ENCODE measurements at places on chromosomes 5 and 9.
A peak's percentile ranks its signal among the peaks of the same experiment; 100 is the strongest.

DNA sequence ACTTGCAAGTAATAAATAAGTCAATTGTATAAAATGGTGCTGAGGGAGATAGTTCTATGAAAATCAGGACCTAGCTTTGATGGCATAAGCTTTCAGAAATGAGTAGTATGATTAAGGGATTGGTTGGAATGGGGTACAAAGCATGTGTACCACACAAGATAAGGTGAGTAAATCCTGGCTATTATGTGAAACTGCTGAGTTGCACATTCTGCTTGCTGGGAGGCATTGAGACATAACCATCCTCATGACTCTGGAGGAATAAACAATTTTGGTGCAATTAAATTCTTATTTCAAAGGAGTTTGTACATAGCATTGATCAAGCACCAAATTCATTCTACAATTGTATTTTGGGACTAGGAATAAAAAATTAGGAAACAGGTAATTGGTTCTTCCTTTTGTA lies 755.2 kb upstream of the ACO1 start:
- DNase-seq, result no peak

GRCh38 chr5:67092535-67092934 lies 104.1 kb downstream of the CD180 start:
- DNase-seq, result no peak

DNA sequence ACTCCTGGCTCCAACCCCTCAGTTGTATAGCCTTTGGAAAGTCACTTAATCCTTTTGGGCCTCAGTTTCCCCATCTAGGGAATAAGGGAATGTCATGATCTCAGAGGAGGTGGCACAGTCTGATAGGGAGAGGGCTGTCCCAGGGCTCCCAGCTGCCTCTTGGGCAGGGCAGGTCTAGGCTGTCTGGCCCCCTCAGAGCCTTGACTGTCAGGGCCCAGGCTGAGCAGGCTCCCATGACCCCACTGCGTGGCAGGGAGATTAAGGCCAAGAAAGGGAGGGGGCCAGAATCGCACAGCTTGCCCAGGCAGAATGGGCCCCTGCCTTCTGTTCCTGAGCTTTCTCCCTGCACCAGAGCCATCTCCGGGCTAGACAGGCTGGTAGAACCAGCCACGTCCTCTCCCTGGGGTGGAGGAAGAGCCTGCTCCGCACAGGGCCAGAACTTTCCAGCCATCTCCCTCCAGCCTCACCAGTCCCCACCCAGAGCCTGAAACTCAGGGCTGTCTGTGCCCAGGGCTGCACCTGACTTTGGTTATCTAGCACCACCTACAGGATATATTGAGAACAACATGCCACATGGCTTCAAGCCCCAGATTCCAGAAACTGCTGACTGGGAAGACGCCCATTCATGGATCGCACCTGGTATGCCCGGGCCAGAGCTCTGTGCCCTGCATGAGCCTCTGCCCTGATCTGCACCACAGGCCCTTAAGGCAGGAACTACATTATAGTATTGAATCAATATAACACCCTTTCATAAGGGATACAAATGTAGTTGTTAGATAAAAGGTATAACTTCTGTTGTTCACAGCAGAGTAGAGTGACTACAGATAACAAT lies 32.1 kb downstream of the NAIF1 start:
- peak; percentile 57 for DNase-seq

GRCh38 chr5:136052692-136053335 lies 24.0 kb downstream of the TGFBI start:
- DNase-seq, result no peak

GRCh38 chr5:144698484-144698883 lies 527.8 kb downstream of the KCTD16 start:
- no peak for DNase-seq

- no peak for DNase-seq
Measured at GRCh38 chr9:110767559-110768063, 99.0 kb downstream of the MUSK start.

DNA sequence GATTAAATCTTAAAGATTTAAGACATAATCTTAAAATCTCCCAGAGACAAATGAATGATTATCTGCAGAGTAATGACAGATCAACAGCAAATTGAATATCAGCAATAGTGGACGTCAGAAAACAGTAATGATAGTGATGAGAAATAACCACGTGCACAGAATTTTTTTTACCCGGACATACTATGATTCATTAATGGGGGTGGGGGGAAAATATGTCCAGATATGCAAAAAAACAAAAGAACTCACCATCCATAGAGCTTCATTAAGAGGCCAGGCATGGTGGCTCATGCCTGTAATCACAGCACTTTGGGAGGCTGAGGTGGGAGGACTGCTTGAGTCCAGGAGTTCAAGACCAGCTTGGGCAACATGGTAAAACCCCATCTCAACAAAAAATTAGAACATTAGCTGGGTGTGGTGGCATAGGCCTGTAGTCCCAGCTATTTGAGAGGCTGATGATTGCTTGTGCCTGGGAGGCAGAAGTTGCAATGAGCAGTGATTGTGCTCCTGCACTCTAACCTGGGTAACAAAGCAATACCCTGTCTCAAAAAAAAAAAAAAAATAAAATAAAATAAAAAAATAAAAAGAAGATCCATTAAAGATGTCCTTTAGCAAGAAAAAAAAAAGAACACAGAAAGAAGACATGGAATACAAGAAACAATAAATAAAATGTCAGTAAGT lies 30.9 kb upstream of the SHOC1 start:
- no peak for DNase-seq

DNA sequence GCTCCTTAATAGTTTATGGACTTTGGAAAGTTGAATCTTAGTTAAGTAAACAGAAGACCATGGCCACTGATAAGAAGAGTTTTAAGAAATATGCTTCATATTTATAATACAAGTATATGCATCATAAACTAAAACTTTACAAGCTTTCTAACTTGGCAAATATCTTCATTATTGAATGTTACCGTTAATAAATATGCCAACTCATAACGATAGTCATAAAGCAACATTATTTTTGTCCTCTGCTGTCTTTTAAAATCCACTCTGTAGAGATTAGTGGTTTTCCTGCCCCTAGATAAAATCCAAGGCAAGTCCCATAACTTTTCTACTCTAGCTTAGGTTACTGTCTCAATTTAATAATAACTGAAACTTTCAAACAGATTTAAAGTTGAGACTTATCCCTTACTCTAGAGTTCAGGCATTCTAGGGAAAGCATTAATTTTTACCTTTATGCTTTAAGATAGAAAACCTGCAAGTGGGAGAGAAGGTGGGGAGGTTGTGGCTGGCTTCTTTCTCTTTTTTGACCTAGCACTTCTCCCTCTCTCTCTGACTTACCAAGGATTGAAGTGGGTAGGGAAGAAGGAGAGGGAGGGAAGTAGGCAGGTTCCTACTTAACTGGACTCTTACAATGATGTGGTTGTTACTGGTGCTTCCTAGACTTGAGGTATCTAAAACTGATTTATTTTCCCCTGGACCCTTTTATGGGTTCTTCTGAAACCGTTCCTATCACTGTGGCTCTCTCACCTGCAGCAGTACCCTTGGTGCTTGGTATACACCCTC lies 29.6 kb downstream of the RNF145 start:
- DNase-seq, result no peak

DNA sequence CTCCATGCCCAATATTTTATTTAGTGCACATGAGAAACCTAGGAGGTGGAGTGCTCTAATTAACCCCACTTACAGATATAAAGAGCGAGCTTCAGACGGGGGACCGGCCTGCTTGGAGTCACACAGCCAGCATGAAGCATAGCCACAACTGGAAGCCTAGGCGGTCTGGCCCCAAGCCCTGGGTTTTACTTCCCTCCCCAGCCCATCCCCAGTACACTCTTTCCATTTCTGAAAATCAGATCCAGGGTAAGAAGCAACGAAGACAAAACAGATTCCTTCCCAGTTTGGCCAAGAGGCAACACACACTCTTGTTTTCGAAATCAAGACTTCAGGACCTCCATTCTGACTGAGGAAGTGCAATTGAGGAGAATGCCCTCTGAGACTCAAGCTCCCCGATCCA lies 27.1 kb downstream of the KCNMB1 start:
- no peak for DNase-seq

- DNase-seq, result no peak
Measured at GRCh38 chr5:138784590-138784989, 31.4 kb downstream of the CTNNA1 start.

- no peak for DNase-seq
Measured at GRCh38 chr9:278651-279050, 64.0 kb downstream of the DOCK8 start.

GRCh38 chr5:139565411-139566305 lies 4.5 kb downstream of the UBE2D2 start:
- DNase-seq, result no peak

DNA sequence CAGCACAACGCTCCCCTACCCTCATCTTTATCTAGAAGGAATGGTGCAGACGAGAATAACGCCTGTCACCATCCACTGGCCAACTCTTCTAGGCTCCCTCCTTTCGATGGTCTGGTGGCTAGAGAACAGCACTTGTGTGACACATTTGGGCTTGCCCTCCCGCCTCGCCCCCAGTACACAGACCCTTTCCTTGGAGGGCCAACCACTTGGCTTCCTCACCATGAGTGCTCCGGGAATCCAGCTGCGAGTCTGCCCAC lies 1.4 kb downstream of the GNAQ start:
- DNase-seq, result no peak

- DNase-seq, result no peak
Measured at GRCh38 chr5:72472031-72472430, 35.2 kb downstream of the ZNF366 start.

DNA sequence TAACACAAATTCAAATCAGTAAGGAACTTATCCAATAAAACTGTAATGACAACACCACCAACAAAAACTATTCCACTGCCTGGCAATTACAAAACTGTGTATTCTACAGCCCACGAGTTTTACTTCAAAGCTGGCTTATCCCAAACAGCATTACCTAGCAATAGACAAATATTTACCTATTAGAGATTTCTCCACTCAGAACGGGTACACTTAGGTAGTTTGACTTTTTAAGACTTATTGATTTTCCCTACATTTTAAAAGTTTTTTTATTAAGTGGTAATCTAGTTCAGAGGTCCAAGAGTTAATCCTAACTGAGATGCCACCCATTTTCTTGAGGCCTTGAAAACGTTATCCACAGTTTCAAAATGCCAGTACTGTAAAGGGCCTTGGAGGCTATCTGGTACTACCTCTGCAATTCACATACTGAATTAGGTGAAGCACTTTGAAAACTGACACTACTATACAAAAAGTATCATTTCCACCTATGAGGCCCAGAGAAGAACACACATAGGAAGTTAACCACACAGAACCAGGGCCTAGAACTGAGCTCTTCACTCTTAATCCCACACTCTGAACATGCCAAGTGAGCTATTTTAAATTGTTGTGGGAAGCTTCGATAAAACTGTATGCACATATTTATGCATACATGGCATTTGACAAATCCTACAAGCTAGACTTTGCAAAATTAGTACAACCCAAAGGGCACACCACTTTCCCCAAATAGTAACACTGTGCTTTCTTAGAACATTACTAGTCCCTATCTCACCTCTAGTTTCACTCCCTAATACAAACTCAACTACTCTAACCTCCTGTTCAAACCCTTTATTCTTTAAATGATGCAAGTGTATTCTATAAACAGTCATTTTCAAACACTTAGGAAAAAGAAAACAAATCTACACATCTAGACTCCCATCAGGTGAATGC lies 2.1 kb downstream of the NADK2 start:
- no peak for DNase-seq

GRCh38 chr5:166102947-166103346 lies 2188.5 kb upstream of the WWC1 start:
- no peak for DNase-seq

DNA sequence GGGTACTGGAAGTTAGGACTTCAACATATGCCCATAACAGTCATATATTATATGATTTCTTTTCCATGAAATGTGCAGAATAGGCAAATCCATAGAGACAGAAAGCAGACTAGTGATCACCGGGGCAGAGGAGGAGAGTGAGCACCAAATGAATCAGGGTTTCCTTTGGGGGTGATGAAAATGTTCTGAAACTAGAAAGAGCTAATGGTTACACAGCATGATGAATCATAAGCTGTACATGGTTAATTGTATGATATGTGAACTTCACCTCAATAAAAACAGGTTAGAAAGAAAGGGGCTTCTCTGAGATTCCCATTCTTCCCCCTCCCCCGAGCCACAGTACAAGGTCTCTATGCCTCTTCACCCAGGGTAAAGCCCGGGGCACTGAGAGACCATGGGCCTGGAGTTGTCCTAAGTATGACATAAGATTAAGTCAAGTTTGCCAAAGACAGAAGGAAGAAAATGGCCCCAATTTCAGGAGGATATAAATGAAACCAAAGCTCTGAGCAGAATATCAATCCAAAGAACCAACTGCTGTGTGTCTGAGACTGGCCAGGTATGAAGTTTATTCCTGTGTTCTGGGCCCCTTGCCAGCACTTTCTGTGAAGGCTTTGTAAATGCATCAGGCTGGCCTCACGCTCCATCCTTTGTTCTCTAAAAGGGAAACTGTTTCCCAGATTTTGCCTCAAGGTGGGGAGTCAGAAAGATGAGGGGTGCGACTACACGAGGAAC lies 243.8 kb downstream of the CDK5RAP2 start:
- DNase-seq, result no peak

GRCh38 chr5:54835647-54836046 lies 149.7 kb downstream of the ESM1 start:
- no peak for DNase-seq

GRCh38 chr9:134661791-134662142 lies 20.2 kb downstream of the COL5A1 start:
- DNase-seq, result no peak

- DNase-seq, result no peak
Measured at GRCh38 chr5:96942911-96943310, 7.0 kb downstream of the LNPEP start.

DNA sequence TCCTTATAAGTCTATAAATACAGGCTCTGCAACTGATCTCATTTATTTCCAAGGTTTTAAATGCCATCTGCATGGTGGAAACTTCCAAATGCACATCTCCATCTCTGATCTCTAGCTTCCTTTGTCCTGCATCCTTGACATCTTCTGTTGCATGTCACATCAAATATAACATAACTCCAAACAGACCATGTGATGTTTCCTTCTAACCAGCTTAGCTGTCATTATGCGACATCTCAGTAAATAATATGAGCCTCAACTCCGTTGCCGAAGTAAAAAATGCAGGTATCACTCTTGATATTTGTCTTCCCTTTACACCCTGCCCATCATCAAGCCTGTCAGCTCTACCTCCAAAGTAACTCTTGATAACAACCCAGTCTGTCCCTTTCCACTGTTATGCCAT lies 506.4 kb upstream of the C9orf72 start:
- DNase-seq, result no peak

GRCh38 chr5:98016771-98017170 lies 756.7 kb upstream of the RGMB start:
- no peak for DNase-seq

- DNase-seq, result no peak
Measured at GRCh38 chr5:169762338-169763095, 125.4 kb downstream of the DOCK2 start.

DNA sequence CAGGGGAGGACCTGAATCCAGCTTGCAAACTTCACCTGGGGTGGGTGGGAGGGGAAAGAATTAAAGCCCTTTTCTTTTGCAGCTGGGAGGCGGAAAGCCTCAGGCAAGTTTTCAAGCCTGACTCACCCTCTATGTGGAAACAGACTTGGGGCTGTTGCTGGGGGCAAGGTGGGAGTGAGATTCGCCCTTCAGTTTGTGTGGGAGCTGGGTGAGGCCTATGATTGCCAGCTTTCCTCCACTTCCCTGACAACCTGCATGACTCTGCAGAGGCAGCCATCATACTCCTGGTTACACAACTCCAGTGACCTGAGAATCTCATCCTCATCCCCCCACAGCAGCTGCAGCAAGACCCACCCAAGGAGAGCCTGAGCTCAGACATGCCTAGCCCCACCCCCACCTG lies 43.2 kb upstream of the SREK1 start:
- no peak for DNase-seq

All from NCI-H2107 (cell line).